ENCODE measurements at places on chromosomes 1 and 21.

DNA sequence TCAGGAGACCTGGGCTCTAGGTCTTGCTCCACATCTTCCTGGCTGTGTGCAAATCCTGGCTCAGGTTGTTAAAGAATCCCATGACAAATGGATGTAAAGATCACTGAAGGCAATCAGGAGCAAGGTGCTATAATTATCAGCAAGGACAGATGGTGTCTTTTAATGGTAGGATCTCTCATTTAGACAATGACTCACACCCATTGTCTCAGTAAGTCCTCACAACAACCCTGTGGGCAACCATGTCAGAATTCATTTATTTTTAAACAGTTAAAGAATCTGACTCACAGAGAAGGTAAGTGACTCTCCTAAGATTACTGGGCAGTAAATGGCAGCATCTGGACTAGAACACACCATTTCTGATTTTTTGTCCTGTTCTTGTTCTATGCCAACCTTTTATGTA lies 32.8 kb downstream of the RNASEL start:
- DNase-seq, result no peak

- no peak for DNase-seq
Measured at GRCh38 chr21:32282992-32283391, 4.1 kb upstream of the MIS18A start.

DNA sequence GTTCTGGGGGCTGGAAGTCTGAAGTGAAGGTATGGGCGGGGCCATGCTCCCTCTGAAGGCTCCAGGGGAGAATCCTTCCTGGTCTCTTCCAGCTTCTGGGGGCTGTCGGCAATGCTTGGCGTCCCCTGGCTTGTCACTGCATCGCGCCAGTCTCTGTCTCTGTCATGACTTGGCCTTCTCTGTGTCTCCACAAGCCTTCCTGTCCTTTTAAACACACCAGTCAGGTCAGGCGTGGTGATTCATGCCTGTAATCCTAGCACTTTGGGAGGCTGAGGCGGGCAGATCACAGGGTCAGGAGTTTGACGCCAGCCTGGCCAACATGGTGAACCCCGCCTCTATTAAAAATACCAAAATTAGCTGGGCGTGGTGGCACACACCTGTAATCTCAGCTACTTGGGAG lies 125.3 kb downstream of the ACTL8 start:
- no peak for DNase-seq

- no peak for DNase-seq
Measured at GRCh38 chr1:89125913-89126580, at the start of gene GBP2. Gene GBP2 (minus strand): TSS chr1:89126114. CDS start chr1:89121966, 4,148 bp downstream.

- DNase-seq, result no peak
Measured at GRCh38 chr1:103496014-103496635, 29.4 kb upstream of the RNPC3 start.

DNA sequence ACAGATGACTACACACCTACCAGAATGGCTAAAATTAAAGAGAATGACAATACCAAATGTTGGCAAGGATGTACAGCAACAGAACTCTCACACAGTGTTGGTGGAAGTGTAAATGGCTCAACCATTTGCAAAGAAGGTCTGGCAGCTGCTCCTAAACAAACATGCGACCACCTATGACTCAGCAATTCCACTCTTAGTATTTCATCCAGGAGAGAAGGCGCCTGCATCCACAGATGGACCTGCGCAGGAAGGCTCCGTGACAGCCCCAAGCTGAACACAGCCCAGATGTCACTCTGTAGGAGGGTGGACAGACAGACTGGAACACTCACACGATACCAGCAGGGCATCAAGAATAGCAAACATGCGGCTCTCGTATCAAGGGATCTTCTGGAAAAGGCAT lies 6.7 kb downstream of the PTTG1IP start:
- DNase-seq, result no peak

GRCh38 chr21:39346671-39347331 lies 2.1 kb downstream of the HMGN1 start:
- DNase-seq, result no peak

DNA sequence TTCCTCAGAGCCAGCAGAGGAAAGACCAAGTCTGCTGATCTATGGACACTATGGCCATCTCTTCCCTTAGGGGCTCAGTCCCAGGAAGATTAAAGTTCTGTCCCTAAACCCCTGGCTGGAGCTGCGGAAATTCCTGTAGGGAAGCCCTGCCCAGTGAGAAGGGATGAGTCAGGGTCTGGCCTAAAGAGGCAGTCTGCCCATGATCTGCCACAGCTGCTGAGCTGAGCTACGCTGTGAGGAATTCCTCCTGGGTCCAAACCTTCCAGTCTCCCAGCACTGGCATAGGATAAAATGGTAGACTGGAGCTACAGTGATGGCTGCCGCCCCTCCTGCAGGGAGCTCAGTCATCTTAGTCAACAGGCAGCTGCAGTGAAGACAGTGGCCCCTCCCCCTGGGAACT lies 213.7 kb downstream of the BRINP2 start:
- no peak for DNase-seq

DNA sequence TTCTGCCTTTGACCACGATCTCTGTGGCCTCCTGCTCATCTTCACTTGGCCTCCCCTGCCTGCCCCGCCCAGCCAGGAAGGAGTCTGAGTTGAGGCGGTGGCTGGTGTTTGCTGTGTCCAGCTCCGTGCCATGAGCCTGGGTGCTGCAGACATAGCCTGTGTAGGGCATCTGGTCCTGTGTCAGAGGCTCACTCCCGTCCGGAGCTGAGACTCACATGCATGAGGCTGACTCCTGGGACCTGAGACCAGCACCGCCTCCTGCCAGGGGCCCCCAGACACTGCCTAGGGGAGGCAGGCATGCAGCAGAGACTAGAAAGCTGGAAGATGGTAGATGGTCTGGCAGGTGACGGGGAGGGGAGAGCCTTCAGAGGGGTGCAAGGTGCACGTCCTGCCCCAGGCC lies 52.2 kb upstream of the TTC34 start:
- DNase-seq, result no peak

DNA sequence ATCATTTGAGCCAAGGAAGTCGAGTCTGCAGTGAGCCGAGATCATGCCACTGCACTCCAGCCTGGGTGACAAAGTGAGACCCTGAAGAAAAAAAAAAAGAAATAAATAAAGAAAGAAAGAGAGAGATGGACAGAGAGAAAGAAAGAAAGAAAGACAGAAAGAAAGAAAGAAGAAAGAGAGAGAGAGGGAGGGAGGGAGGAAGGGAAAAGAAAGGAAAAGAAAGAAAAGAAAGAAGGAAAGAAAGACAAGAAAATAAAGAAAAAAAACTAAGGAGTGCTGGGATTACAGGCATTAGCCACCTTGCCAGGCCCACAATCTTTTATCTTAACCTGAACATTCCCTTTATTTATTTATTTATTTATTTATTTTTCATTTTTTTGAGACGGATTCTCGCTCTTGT lies 51.7 kb upstream of the SOD1 start:
- no peak for DNase-seq
